ENCODE measurements at places on chromosomes 5 and 9. TPM values are rescaled to one million over a fixed set of nuclear protein-coding genes. Genes with fewer than 3 reads are reported as not detected.

FAM169A gene
- 2.8 TPM for polyA plus RNA-seq

NUTM2G gene
- polyA plus RNA-seq = not detected

DNA sequence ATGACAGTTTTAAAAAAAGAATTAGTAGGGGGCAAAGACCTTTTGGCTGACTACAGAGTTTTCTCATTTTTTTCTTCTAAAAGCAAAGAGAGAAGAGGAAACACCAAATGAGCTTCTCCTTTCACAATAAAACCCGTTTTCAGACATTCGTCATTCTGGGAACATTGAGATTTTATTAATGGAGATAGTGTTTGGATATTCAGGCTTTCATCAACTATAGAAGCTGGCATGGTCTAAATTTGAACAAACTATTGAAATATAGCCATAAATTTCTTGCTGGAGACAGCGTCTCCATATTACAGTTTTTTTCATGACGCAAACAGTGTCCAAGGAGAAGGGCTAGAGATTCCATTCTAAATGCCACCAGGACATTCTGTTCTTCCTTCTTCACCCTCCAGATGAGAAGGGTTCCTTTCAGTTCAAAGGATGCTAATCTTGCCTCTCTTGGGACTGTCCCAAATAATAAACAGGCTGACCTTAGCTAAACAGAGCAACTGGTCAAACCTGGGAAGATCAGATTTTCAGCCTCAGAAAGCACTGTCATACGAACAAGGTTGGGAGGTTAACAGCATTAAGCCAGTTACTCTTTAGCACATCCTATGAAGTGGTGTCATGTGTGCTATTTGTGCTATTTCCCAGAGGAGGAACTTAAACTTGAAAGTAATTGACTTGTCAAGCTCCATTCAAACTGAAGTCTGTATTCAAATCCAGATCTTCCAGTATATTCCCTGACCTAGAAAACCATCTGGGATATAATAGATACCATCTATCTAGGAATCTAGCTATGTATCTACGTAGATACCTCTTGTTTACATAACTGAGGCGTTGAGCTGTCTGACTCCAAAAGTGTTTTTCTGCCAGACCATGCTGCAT lies 125.6 kb downstream of the LPAR1 start:
- DNase-seq = no peak

DNA sequence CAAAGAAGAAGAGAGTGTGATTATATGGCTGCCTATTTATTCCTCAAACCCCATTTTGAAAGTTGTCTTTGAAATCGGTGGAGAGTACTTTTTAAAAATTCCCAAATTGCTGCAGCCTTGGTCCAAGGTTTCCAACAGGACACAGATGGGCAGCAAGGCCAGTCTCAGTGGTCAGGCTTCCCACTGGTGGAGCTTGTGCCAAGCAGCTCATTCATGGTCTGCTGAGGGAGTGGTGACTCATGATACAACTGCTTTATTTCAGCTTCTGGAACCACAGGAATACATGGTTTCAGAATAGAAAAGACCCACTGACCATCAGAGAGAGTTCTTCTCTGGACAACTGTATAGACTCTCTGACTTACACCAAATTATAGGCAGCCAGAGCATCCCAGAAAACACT lies 673.1 kb upstream of the KLF4 start:
- no peak for DNase-seq

Measured in brain (organoid and tissue), 16 donors.